SJCRH30 (cell line): ENCODE measurements at places on chromosomes 2 and 18. TPM values are rescaled to one million over a fixed set of nuclear protein-coding genes. Genes with fewer than 3 reads are reported as not detected.

Gene RAB27B
- total RNA-seq: not detected in 2 replicates

Gene DRC1
- total RNA-seq: 0.24 and 0.30 TPM in 2 replicates

Gene CDH2
- 10.4 and 10.7 TPM in 2 replicates for total RNA-seq

Gene SERPINB4
- not detected in 2 replicates for total RNA-seq

Gene CFAP221
- total RNA-seq: not detected in 2 replicates

Gene CNGA3
- 0.08 TPM in 1 of 2 replicates, not detected in the other for total RNA-seq

Gene CDH19
- 21.4 and 22.3 TPM in 2 replicates for total RNA-seq

Gene RFTN2
- total RNA-seq: 0.02 TPM in 1 of 2 replicates, not detected in the other

Gene EIPR1
- total RNA-seq: 25.7 and 29.0 TPM in 2 replicates

Gene SERPINB11
- not detected in 2 replicates for total RNA-seq

Gene VWC2L
- not detected in 2 replicates for total RNA-seq

Gene RANBP2
- total RNA-seq: 107 and 120 TPM in 2 replicates

GRCh38 chr2:135676031-135676430 lies 65.6 kb upstream of the UBXN4 start:
- DNase-seq: no peak

GRCh38 chr2:19614066-19614465 lies 255.6 kb upstream of the OSR1 start:
- DNase-seq: no peak

DNA sequence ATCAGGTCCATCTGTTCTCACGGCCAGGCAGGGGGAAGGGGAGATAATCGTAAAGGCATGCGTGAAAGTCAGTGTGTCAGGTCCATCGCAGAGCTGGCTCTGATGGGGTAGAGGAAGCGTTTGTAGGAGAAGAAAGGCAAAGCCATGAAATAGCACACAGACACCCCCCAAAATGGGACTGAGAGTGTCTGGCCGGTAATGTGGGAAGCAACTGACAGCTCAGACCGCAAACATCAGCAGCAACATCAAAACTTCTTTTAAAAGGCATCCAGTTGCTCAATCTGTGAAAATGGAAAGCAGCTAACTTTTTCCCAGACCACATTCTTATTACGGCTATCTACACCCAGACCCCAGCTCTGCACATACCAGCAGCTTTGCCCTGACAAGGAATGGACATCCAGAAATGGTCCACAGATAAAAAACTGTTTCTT lies 232.6 kb downstream of the EN1 start:
- no peak for DNase-seq

DNA sequence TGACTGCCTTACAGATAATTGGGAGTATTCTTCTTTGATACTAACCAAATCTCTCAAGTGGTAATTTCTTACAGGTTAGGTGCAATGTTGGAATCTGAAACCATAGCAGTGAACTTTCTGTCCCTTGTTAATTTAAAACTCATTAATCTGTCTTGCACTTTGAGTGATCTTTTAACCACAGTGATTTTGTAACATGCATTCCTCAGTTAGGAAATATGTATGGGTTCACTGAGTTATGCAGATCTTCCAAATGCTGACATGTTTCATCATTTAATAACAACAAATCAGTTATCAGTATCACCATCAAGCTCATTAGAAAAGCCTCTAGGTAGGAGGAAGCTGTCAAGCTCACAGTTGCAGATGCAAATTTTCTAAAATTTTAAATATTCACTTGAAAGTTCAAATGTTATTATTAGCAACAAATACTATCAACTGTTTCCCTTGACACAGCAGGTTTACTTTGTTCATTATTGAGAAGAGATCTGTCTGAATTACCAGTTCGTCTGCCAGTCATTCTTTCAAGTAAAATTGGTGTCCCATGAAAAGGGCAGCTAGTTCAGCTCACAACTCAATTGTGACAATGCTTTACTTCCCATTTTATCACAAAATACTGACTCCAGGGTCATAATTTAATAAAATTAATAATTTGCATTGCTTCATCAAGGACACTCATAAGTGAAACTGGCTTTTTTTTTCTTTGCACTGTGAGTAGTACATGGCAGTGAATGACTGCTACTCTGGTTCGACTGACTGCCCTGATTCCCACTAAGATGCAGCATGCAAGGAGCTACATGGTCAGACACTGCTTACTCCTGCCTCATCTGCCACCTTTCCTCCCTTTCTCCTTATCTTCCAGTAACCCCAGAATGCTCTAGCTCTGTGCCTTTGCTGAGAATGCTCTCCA lies 31.6 kb downstream of the SUCLG1 start:
- DNase-seq: no peak

GRCh38 chr18:55525845-55526244 lies 62.1 kb downstream of the TCF4 start:
- no peak for DNase-seq

DNA sequence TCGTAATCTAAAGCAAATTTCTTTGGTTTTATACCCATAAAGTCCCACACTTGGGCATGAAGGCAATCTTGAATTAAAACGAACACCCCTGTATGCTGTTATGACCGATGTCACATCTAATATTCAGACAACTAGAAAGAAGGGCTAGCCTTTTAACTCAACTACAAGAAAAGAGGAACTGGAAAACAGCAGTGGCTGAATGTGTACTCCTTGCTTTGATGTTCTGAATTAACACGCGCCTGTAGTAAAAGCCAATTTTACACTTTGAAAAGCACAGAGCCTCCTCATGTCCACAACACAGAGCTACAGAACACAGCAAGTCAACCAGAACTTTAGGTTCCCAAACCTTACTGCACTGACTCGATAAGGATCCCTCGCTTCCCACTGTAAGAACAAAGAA lies 147.6 kb downstream of the HDAC4 start:
- DNase-seq: no peak

DNA sequence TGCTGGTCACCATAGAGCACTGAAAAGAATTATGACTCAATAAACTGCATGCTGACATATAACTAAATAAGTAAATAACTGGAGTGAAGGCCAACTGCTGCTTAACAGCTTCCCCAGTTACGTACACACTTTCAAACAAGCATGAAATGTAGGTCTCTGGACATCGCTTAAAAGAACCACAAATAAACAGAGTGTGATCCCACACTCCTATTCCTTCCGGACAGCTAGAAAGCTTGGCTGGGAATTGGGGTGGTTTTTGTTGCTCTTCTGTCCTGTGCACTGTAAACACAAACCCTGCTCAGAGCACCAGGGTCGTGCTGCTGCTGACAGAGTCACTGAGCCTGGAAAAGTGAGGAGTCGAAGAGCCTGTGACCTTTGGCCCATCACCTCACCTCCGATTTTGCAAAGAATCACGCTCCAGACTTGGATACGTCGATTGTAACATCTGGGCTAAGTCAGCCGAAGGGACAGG lies 162.7 kb upstream of the NT5C1B start:
- DNase-seq: no peak

- no peak for DNase-seq
Measured at GRCh38 chr2:151228847-151229512, 32.7 kb downstream of the RBM43 start.

- DNase-seq: peak; percentile 45
Measured at GRCh38 chr2:10548626-10549025, 100.5 kb upstream of the ODC1 start.

GRCh38 chr2:149715005-149715592 lies 127.5 kb upstream of the MMADHC start:
- DNase-seq: peak; percentile 72

DNA sequence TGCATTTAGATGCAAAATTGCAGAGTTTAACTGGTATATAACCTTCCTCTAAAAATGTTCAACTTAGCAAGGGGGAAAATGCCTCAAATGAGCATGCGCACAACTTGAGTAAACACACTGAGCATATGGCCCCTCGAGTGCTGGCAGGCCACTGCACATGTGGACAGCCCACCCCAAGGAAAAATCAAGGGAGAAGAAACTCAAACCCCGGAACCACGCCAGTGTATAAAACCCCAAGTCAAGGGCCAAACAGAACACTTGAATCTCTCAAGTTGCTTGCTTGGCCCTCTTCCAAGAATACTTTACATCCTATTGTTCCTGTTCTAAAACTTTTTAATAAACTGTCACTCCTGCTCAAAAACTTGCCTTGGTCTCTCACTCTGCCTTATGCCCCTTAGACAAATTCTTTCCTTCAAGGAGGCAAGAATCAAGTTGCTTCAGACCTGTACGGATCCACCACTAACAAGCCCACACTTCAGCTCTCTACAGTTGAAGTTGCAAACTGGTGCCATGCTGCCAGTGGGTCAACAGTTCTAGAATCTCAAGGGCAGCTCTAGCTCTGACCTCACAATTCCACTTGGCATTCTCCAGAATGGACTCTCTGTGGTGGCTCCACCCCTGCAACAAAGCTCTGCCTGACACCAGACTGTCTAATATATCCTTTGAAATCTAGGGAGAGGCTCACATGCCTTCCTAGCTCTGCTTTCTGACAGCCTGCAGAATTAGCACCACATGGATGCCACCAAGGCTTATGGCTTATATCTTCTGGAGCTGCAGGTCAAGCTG lies 38.9 kb downstream of the HIBCH start:
- no peak for DNase-seq

GRCh38 chr2:188659656-188660406 lies 314.3 kb upstream of the COL3A1 start:
- DNase-seq: peak; percentile 50

DNA sequence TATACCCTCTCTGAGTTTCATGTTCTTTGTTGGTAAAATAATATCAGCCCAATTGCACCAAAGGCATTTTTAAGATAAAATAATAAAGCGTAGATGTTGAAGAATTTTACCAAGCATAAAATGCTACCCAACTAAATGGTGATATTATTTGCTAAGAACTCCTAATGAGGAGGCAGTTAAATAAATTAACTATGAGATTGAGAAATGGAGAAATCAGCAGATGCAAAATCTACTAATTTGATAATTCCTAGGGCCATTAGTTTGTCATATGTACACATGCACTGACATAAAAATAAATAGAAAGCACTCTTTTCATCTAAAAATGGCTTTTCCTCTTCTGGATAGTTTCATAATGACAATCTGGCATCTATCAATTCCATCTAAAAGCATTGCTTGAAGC lies 681.5 kb upstream of the FAM98A start:
- DNase-seq: no peak

DNA sequence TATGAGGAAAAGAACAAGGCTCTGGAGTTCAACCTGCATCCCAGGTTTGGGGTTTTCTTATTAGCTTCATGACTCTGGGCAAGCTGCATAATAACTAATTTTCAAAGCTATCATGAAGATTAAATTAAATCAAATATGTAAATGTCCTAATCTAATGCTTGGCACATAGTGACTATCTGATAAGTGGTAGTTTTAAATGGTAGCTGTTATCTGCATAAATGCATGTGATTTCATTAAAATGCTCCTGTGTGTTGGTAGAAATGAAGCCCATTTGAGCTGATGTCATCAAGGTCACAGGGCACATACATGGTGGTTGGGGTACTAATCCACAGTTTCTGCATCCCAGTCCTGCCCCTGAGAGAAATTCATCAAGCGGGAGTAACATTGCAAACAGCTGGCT lies 428.8 kb downstream of the LRATD1 start:
- DNase-seq: no peak

DNA sequence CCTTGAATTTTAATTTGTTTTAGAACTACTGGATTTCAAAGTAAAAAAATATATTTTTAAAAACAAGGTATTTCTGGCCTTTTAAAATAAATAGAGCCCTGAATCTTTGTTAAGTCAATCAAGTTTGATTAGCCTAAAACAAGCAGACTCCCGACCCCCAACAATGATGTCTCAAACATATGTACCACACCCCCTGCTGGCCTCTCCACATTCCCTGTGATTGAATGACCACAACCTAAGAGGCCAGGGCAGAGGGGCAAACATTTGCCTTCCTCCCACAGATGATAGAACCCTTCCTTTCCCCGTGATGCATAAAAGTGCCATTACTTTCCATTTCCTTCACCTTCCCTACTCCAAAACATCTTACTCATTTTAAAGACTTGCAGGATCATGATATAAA lies 130.9 kb downstream of the STK39 start:
- DNase-seq: peak; percentile 54

DNA sequence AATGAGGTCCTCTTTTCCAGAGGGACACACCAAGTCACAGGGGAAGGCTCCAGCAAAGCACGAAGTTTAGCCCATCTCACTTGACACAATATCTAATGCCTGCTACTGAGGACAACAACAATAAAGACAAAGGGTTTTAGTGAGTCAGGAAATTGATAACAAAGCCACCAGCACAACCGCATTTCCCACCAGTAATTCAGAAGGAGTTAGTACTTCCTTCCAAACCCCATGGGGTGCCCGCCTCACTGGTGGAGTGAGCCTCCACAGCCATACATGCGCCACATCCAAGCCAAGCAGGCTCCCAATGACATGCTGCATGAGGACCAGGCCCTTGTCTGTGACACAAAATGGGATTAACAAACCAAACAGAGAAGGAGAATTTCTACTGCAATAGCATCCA lies 40.1 kb downstream of the MRPL35 start:
- DNase-seq: no peak

- no peak for DNase-seq
Measured at GRCh38 chr2:85163675-85164074, 30.5 kb downstream of the TCF7L1 start.

DNA sequence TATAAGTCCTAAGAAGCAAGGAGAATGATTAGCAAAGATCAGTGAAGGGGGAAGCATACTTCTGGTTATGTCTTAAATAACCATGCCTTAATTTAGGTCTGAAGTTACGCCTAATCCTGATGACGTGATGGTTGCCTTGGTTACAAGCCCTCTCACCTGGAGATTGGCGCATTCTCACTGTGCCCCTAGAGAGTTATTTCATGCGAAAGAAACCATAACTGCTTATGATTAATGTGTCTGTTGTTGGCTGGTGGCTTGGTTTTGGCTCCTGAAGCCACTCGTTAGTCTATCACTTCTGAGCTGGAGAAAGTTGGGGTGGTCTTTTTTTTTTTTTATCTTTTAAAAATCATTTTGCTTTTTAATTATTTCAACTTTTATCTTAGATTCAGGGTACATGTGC lies 47.0 kb downstream of the TNFRSF11A start:
- DNase-seq: no peak

DNA sequence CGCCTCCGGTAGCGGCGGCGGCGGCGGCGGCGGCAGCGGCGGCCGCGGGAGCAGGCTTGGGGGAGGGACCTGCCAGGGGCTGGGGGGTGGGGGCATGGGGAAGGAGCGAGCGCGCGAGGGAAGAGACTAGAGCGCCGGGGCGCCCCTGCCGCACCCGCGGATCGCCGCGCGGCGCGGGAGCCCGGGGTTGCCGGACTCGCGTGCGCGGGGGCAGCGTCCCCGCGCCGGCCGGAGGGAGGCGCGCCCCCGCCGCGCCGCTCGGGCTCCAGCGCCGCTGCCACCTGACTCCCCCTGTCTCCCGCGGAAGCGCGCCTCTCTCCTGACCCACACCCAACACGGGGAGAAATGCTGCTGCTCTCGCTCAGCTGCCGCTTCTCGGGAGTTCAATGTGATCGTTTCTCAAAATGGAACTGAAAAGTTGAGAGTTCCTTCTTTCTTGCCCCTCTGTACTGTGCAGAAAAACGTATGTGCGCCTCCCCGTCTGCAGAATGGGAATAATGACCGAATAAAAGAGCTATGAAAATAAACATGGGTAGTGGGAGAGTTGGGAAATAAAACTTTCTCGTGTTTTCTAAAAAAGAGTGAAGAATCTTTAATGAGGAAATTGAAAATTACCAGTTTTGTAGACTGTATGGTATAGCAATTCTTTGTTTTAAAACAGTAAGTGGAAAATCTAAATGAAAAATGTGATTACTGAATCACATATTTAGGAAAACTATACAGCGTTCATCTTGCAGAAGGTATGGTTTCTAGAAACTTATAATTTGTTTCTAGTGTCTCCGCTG lies 455 bp upstream of the TLK1 start:
- peak; percentile 85 for DNase-seq
